ENCODE measurements at places on chromosomes 1 and 21.

DNA sequence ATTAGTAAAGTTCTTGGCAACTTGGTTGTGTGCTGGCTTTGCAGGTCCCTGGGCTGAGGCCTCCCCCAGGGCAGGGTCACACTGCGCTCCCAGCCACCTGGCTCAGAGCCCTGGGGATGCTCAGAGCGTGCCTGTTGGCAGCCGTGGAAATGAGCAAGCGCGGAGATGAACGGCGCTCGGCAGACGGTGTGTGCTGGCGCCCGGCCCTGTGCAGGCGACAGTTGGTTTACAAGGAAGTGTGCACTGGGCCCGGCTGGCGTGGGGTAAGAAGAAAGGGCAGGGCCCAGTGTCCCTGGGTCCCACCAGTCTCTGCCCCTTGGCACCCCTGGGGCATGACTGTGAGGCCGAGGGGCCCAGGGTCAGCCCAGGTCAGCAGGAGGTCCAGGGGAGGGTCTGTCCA is 25.7 kb upstream of the PEX10 start:
- no peak for DNase-seq

- DNase-seq: no peak
Observed at GRCh38 chr1:6179564-6180175, 451 bp downstream of the CHD5 start.

DNA sequence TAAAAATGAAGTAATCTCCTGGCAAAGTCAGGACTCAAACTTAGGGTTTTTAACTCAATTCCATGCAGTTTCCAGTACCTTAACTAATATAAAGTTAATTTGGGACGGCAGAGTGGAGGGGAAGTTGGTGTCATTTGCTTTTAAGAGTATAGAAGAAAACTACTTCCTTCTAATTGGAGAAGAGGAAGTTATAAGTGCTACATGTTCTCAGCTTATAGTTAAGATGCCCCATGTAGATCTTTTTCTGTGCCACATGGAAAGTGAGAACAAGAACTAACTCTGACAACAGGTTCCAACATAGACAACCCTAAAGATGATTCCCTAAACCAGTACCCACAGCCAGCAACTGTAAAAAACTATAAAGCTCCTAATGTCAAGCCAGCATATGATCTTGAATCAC is 11.5 kb downstream of the RRAGC start:
- DNase-seq: no peak

DNA sequence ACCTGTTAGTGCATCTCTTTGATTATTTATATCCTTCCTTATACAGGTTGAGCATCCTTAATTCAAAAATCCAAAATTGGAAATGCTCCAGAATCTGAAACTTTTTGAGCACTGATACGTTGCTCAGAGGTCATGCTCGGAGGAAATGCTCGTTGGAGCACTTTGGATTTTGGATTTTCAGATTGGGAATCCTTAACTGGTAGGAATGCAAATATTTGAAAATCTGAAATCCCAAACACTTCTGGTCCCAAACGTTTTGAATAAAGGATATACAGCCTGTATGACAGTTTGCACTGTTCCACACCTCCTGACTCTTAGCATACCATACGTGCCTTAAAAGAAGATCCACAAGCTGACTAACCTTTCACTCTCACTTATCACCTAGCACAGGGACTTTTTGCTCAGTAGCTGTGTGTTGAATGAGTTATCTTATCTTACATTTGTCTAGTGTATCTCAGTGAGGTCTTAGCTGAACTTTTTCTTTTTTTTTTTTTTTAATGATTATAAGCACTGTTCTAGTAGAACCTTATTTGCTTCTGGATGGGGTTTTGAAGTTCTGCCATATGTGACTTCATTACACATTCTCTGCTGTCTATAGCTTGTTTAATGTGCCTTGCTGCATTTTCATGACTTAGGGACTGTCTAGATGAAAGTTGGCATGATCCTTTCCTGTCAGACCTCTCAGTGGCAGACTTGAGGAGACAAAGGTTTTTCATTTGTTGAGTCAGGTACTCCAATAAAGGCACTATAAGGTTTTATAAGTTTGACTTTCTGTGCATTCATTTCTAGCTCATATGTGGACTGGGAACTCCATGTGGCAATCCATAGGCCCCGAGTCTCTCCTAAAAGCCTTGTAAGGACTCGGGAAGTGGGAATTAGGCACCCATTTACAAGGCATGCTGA is 21.6 kb downstream of the PTGFRN start:
- no peak for DNase-seq

- DNase-seq: no peak
Observed at GRCh38 chr1:231931146-231931545, 304.6 kb downstream of the DISC1 start.

GRCh38 chr1:82367456-82367855 is 566.7 kb downstream of the ADGRL2 start:
- DNase-seq: no peak

DNA sequence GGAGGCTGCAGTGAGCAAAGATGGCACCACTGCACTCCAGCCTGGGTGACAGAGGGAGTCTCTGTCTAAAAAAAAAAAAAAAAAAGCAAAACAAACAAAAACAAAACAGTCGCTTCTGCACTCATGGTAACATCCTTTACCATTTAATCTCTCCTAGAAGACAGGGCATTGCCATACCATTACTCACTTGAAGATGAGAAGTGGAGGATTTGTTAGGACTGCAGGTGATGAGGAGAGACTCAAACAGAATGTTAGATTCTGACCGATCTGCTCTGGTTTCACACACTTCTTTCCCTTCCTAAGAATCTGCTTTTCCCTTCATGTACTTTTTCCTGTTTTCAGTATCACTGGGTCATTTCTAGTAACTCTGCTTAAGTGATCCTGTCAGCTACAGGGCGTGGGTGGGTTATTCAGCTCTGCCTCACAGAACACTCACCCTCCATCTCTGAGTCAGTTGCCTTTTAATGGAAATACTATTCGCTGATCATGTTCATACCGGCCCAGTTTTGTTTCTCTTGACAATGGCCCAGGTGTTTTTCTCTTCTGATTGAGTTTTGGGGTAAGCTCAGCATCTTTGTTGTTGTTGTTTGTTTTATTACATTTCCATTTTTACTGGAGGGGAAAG is 148.0 kb upstream of the ERG start:
- peak; percentile 15 for DNase-seq

DNA sequence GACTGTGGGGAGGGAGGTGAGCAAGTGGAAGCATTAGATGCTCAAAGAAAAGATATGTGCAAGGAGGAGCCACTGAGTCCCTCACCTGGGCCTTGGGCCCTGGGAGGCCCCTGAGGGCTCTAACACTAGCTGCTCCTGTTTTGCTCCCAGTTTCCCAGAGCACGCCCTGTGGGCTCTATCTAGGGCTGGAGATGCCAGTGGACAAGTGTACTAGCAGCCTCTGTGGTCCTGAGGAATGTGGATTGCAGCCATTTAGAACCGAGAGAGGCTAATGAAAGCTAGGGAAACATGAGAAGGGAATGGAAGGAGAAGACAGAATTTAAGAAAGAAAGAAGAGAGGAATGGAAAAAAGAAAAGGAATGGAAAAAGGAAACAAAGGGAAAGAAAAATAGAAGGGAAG is 10.0 kb upstream of the TBX15 start:
- no peak for DNase-seq

GRCh38 chr1:186854102-186854501 is 25.4 kb downstream of the PLA2G4A start:
- no peak for DNase-seq

- DNase-seq: no peak
Observed at GRCh38 chr1:40774266-40774998, 9.2 kb upstream of the KCNQ4 start.

- DNase-seq: no peak
Observed at GRCh38 chr1:224472806-224473205, 38.2 kb upstream of the WDR26 start.

- DNase-seq: no peak
Observed at GRCh38 chr1:211653293-211653692, 22.1 kb downstream of the NEK2 start.

- DNase-seq: no peak
Observed at GRCh38 chr21:44847261-44848056, 26.0 kb downstream of the PTTG1IP start.

- no peak for DNase-seq
Observed at GRCh38 chr1:212315184-212315583, 30.0 kb downstream of the PPP2R5A start.

GRCh38 chr1:9929431-9930385 is 13.5 kb downstream of the LZIC start:
- DNase-seq: peak; percentile 90

DNA sequence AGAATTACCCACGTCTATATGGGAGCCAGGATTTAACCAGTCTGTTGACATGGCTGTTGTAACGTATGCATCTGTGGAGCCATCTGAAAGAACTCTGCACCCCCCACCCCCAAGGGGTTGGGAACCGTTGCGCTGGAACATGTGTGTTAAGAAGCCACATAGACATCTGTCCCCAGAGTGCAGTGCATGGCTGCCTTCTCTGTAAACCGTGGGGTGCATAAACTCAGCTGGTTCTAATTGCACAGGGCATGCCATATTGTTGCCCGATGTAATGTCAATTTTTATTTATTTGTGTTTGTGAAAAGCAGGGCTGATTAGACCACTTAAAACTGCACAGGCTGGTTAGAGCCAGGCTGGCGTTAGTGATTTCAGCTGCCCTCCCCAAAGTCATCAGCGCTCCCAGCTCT is 70.1 kb upstream of the ROR1 start:
- DNase-seq: no peak

GRCh38 chr1:61215676-61216289 is 133.4 kb downstream of the NFIA start:
- peak; percentile 30 for DNase-seq

DNA sequence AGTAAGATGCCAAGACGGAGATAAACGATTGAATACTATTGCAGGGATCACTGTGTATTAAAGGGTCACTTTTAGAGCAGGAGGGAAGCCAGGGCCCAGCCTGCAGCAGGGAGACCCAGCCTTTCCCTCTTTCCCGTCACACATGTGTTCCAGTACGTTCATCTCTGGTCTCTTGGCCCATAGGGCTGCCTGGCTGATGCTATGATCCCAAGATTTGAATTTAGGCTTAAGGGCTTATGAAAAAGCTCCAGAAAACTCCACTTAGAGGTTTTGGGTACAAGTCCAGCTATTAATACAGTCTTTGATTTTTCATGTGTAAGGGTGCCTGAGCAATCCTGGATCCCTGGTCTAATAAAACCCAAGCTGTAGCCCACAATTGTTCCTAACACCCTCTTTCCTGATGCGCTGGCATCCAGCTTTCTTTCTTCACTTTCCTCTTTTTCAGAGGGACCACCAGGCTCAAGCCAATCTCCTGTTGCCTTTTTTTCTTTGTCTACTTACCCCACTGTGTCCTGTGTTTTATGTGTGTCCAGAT is 359.6 kb upstream of the USP24 start:
- no peak for DNase-seq

DNA sequence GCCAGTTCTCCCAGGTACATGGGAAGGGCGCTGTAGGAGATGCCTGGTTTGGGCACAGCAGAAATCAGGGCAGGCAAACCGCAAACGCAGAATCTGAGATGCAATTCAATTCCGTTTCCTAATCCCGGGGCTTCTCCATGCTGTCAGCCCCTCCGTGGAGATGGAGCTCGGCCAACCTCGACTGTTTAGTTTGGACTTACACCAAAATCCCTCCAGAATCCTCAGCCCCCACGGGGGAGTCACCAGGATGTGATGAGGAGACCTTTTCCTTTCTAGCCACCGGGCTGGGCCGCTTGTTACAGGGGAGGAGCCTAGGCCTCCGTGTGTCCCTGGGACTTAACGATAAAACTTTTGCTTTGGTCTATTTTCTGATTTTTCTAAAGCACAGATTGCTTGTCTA is 7.9 kb downstream of the SLC2A7 start:
- DNase-seq: no peak

- DNase-seq: no peak
Observed at GRCh38 chr21:40540216-40540615, 306.7 kb downstream of the DSCAM start.

DNA sequence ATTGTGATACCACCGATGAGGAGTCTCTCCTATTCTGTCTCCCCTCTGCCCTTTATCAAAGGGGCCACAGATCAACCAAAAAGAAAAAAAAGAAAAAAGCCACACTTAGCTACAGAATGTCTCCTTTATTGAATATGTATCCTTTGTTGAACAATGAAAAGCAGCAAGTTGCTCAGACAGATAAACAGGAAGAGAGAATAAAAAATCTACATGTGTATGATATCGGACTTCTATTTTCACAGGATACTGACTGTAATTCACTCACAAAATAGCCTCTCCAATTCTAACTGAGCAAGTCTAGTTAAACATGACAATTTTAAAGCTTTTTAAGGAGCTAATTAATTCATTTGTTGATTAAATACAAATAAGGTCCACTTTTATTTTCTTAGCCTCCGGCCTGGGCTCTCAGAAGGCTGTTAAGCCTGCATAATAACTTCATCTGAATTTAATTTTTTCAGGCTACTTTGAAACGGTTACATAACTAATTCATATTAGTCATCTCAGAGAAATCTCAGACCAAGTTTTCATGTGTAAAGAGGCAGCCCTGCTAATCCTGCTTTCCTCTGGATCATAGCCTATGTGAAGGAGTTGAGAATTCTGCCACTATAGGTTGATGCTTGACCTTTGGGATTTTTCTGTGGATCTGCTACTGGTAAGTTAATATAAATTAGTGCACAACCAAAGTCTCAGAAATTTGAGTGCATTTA is 304.1 kb upstream of the NR5A2 start:
- DNase-seq: no peak

GRCh38 chr1:224433701-224434672 is 610 bp downstream of the WDR26 start:
- no peak for DNase-seq

GRCh38 chr1:209629621-209630382 is 22.4 kb downstream of the LAMB3 start:
- no peak for DNase-seq

DNA sequence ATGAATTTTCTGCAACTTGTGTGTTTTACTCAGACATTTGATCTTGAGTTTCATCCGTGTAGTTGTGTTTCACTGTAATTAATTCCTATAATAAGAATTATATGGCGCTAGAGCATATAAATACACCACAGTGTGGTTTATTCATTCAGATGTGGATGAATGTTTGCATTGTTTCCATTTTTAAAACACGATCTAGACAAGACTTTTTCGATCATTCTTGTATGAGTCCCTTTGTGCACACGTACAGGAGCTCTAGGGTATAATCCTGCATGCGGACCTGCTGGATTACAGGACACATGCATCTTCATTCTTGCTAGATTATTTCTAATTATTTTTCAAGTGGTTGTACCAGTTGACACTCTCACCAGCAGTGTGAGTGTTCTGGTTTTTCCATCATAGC is 46.8 kb upstream of the CNIH3 start:
- peak; percentile 92 for DNase-seq

DNA sequence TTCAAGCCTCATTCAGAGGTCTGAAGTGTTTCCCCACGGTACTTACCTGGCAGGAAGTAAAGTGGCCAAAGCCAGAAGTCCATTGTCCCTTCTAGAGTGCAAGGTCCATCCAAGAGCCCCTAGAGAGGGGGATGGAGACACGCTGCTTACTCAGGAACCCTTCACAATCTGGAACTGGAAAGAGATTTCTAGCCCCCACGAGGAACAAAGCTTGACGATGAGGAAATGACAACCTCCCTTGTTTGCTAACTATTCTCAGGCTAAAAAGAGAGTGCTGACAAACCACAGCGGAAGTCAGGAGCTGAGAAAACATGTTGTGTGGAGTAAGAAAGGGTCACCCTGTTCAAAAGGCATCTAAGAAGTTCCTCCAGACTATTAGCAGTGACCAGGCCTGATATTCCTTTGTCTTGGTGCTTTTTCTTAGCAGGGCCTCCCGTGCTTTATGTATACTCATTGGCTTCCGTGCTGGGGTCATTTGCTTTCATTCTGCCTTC is at the start of gene FCMR:
FCMR (minus strand) TSS at position 170 of the 494 bp plus-strand sequence; CDS start at position 83, 87 bp downstream.
- no peak for DNase-seq
